ENCODE measurements at places on chromosomes 16 and 17.

- DNase-seq: no peak
Measured at GRCh38 chr17:77892031-77892430, 66.5 kb upstream of the TNRC6C start.

DNA sequence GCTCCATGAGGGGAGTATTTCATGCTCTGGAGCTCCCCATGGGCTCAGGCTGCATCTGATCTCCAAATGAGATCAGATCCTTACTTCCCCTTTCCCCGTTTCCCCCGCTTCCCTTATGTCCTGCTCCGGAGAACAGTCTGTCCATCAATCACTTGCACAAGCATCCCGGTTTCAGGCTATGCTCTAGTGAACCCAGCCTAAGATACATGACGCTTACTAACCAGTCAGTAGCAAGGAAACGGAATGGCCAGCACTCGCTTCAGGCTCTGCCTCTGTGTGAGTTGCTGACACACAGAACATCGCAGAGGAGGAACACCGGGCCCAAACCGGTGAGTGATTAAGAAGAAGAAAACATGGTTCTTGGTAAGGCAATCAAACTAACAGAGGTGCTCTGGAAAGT lies 9.4 kb upstream of the ATP5MC1 start:
- DNase-seq: no peak

DNA sequence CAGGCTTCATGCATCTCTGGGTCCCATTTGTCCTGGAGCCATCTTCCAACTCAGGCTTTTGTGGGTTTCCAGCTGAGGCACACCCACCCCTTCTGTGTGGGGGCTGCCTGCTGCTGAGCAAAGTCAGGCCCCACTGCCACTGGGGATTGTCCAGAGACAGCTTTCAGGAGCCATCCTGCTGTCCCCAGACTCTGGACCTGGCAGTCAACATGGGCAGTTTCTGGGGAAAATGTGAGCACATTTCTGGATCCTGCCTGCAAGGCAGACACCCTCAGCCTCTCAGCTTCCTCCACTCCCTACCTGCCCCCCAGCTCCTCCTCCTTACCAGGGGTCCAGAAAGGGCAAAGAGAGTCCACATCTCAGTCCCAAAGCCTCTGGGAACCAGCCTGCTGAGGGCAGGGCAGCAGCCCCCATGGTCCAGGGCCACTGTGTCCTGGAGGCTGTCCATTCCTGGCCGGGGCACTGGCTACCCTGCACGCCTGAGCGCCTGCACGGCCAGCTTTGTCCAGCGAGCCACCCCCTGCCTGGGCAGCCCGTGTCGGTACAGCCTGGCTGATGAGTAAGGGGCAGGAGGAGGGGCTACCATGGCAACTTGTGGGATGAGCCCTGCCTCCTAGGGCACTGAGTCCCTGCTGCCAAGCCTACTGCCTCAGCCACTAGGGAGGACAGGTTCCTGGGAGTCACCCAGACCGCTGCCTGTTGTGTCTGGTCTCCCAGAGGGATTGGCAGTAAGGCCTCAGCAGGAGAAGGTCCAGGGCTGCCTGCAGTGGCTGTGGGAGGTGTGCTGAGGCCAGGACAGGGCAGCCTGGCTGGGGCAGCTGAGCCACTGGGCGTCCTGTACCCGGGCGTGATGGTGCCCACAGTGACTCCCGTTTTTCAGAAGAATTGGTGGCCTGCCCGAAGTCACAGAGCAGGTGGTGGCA lies at the start of gene SLC47A2:
TSS of gene SLC47A2 (minus strand) at position 477 of the 923 bp plus-strand sequence. CDS start at position 448, 29 bp downstream.
- no peak for DNase-seq

DNA sequence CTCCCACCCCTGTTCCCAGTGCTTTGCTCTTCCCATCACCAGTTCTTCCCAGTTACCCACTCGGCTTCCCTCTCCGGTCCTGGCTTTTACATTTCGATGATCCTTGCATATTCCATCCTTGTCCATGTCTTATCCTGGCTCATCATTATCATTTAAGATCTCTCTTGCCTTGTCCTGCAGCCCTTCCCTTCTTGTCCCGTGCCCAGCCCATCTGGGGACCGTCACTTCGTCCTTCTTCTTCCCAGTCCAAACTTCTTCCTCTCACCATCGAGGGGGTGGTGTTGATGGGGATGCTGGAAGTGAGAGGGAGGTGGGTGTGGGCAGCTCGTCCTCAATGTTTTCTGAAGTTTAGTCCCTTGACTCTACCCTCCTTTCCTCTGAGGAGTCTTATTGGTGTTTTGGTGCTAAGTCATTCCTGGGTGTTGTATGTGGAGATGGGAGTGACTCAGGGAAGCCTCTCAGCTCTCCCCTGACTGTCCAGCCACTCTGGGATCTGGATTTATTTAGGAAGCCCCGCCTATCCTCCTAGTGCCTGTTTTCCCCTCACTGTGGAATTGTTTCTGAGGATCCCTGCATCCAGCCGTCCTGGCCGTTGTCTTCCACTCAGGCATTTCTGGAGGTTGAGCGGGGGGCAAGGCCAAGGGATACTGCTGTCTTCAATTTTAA lies 975 bp downstream of the SNX29 start:
- peak; percentile 68 for DNase-seq

DNA sequence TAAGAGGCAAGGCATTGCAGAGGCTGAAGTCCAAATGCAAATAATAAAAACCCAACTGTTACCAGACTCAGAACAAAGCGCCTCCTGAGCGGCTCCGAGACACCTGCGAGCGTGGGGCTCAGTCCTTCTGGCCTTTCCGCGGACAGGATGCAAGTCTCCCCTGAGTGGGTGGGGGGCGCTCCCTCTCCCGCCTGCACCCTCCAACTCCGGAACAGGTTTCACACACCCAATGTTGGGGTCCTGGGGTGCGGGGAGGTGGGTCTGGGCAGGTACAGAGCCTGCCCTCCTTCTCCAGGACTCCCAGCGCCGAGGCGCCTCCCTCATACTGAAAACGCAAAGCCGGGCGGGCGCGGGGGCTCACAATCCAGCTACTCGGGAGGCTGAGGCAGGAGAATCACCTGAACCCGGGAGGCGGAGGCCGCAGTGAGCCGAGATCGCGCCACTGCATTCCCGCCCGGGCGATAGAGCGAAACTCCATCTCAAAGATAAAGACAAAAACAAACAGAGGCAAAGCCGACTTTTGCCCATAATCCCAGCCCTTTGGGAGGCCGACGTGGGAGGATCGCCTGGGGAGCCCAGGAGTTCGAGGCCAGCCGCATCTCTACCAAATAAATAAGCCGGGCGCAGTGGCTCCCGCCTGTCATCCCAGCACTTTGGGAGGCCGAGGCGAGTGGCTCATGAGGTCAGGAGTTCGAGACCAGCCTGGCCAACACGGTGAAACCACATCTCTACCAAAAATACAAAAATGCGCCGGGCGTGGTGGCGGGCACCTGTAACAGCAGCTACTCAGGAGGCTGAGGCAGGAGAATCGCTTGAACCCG lies 893 bp downstream of the GINS2 start:
- no peak for DNase-seq

- DNase-seq: no peak
Measured at GRCh38 chr16:30923554-30924075, at the start of gene FBXL19. Gene FBXL19, plus strand, starts transcription at chr16:30923572. Its CDS starts 2,183 bp downstream, at chr16:30925755.

DNA sequence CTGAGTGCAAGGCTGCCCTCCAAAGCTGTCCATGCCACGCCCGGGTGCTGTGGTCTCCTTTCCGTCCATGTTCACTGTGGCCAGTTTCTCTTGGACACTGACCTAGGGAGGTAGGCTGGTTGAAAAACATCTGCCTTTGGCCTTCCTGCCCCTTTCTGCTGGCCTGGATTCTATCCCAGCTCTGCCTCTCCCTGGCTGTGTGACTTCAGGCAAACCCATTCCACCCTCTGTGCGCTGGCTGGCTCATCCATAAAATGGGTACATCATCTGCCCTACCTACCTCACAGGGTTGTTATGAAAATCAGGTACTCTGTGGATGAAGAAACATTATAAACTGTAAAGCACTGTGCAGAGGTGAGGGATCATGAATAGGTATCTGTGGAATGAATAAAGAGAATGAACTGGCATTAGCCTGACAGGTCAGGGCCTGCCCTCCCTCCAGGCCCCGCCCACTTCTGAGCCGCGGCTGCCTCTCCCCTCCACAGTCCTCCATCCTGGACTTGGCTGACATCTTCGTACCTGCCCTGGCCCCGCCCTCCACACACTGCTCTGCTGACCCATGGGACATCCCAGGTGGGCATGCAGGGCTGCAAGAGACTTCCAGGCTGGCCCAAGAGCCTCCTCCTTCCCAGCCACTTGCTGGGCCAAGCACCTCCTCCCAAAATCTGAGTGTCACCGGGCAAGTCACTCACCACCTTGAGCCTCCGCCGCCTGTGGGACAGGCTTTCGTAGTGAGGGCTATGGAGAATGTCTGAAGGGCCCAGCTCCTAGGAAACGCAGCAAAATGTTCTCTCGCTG lies 7.0 kb upstream of the SPATA20 start:
- DNase-seq: no peak

DNA sequence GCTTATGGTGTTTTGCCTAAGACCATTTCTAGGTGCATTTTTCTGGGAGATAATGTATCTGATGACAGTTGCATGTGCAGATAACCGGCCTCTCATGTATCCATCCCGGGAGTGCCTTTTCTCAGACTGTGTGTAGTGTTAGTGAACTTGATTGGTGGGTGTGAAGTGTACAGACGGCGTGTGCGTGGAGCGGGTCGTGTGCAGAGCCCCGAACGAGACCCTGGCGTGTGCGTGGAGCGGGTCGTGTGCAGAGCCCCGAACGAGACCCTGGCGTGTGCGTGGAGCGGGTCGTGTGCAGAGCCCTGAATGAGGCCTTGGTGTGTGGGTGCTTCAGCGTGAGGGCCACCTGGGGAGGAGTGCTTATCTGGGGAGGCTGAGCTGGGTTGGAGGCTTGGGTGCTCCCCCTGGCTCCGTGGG lies 28.9 kb upstream of the ZNF750 start:
- DNase-seq: no peak

DNA sequence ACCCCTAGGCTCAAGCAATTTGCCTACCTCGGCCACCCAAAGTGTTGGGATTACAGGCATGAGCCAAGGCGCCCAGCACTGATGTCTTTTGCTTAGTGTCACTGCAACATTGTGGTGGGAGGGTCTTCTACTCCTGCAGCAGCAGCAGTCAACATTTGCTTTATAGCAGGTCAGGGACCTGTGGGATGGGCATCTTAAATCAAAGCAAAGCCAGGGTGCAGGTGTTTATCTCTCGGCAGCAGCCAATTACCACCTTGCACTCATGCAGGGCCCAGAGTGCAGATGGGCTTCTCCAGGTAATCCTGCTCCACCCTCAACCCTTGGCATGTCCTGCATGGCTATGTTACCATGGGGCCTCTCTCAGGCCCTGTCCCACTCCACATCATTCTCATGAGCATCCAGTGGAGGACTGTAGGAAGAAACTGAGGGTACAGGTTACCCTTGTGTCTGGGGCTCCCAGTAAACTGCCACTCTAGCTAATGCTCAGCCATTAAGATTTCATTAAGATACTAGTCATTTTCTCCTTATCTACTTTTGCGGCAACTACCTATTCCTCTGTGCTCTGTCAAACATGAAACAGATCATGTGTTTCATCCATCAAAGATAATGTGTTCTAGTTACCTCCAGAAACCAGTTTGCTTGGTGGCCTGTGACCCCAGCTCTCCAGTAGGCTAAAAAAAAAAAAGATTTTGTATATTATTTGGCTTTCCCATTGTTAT lies 16.8 kb downstream of the ADGRG5 start:
- DNase-seq: no peak

DNA sequence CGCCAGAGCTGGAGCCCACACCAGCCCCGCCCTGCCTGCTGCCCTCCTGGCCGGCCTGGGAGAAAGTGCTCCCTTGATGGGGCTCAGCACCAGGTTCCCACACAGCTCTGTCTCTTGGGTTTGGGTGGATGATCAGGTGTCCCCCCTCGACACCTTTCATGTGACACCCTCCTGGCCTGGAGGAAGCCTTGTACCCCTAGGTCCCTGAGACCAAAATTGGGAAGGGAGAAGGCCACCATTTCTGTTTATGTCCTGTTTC lies 19.4 kb upstream of the PLLP start:
- DNase-seq: no peak

- no peak for DNase-seq
Measured at GRCh38 chr17:60102632-60103096, 23.9 kb upstream of the HEATR6 start.

DNA sequence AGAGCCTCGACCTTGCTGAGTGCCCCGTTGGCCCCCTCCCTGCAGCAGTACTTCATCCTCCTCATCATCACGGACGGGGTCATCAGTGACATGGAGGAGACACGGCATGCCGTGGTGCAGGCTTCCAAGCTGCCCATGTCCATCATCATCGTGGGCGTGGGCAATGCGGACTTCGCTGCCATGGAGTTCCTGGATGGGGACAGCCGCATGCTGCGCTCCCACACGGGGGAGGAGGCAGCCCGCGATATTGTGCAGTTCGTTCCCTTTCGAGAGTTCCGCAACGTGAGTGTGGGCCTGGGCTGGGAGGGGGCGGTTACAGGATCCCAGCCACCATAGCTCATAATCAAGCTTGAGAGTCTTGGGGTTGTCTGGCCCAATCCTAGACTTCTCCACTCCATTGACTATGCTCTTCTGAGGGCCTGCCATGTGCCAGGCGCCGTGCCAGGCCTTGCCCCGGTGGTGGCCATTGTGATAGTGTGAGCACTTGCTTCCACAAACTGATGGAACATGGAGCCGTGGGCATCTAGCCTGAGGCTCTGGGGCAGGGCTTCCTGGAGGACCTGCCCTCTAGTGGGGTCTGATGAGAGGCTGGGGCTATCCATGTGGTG lies 39.7 kb downstream of the PSME3IP1 start:
- no peak for DNase-seq

GRCh38 chr17:42276609-42277341 lies 584 bp upstream of the STAT5B start:
- DNase-seq: peak; percentile 58

DNA sequence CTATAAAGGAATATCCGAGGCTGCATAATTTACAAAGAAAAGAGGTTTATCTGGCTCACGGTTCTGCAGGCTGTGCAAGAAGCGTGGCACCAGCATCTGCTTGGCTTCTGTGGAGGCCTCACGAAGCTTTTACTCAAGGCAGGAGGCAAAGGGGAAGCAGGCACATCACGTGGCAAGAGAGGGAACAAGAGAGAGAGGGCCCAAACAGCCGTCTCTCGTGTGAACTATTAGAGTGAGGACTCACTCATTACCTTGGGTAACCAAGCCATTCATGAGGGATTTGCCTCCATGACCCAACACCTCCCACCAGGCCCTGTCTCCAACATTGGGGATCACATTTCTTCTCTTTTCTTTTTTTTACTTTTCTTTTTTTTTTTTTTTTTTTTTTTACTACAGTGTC lies 7.5 kb upstream of the ALKBH5 start:
- no peak for DNase-seq

DNA sequence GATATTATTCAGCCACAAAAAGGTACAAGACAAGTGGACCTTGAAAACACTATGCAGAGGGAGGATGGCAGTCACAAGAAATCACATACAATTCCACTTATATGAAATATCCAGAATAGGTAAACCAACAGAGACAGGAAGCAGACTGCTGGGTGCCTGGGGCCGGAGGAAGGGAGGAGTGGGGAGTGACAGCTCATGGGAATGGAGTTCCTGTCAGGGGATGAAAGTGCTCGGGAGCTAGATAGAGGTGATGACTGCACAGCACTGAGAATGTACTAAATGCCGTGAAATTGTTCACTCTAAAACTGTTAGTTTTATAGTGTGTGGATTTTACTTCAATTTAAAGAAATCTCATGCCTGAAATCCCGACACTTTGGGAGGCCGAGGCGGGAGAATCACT lies 74.2 kb upstream of the MED9 start:
- DNase-seq: no peak

GRCh38 chr17:17236295-17237025 lies 508 bp downstream of the FLCN start:
- peak; percentile 41 for DNase-seq

- peak; percentile 17 for DNase-seq
Measured at GRCh38 chr16:85851034-85851785, 47.8 kb upstream of the IRF8 start.

- no peak for DNase-seq
Measured at GRCh38 chr16:3487521-3488410, 7.5 kb downstream of the C16orf90 start.
